Activated CD4-positive, alpha-beta T cell treated with anti-CD3 and anti-CD28 coated beads for 24 hours (primary cell): ENCODE measurements at places on chromosomes 13 and 19.

GRCh38 chr19:48965806-48966540, 864 bp downstream of the FTL start:
- DNase-seq: peak; percentile 87

DNA sequence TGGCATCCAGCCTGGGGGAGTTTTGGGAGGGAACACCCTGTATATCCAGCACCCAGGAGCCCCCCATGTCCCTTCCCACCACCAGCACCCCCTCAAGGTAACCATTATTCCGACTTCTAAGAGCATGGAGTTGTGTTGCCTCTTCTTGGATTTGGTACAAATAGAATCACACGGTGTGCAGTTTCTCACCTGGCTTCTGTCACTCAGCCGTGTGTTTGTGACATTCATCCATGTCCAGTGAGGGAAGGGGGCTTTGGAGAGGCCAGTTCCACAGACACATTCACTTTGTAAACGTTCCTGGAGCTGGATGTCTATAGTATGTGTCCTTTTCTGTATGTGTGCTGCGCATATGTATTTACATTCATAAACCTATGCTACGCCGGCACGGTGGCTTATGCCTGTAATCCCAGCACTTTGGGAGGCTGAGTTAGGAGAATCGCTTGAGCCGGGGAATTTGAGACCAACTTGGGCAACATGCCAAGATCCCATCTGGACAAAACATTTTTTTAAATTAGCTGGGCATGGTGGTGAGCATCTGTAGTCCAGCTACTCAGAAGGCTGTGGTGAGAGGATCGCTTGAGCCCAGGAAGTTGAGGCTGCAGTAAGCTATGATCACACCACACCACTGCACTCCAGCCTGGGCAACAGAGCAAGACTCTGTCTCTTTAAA, 36.6 kb downstream of the MYH14 start:
- no peak for DNase-seq

- DNase-seq: no peak
Measured at GRCh38 chr13:46544208-46544607, 8.8 kb upstream of the LRCH1 start.

DNA sequence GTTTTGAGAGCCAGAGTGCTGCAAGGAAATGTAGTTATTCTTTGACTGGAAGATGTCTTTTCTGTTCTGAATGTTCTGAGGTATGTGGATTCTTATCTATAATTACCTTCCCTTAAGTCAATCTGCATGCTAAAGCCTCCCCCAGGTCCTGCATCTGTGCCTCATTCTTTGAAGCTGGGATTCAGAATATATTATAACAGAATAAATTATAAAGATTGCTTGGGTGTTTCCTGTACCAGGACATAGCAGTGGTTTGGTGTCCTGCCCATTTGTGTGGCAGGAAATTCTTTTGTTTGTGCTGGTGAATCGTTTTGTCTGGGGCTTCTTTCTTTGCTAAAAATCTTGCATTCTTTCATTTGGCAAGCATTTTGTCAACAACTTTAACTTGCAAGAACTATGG, 60.2 kb downstream of the ITGBL1 start:
- DNase-seq: no peak

DNA sequence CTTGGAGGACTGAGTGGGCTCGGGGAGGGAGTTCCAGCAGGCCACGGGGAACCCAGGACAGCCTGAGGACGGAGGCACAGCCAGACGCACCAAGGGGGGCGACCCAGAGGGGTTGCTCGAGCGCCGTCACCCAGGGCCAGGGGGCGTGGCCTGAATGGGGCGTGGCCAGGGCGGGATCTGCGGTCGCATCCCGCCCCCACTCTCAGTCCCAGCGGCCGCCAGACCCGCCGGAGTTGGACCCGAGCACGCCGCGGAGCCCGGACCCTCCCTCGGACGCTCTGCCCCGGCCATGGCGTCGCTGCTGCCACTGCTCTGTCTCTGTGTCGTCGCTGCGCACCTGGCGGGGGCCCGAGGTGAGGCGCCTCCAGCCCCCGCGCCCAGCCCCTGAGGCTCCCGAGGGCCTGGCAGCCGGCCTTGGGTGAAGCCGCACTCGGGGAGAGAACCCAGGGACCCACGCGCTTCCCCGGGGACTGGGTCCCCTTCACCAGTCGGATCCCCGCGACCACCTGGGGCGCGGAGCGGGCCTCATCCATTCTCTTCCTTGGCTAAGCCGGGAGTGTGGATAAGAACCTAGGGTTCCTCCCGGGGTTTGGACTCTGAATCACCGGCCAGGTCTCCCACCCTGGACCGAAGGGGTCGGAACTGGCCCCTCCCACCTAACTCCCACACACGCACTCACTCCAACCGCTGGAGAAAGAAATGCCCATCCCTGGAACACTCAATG, at the start of gene CILP2:
TSS of gene CILP2 (plus strand) at position 205 of the 724 bp plus-strand sequence. CDS start at position 290, 85 bp downstream.
- no peak for DNase-seq

DNA sequence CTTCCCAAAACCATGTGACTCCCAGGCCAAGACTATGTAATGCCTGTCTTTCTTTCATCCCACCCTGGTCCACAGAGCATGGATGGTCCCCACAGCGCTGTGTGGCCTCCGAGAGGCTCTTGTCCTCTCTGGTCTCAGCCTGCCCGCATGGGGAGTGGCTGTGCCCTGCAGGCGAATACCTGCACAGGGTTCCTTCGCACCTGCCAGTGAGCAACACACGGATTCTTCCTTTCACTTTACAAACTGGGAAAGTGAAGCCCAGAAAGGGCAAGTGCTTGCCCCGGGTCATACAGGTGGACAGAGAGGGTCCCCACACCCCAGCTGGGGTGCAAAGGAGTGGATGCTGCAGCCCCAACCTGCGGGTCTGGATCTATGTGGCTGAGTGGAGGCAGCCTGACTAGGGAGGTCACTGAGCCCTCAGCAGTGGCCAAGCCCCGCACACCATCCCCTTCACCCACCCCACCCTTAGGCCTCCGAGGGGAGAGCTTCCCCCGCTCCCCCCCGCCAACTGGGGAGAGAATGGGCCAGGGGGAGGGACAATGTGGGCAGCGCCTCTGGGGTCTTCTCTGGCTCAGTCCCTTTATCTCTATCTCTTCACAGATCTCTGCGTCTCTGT, 747 bp upstream of the MARK4 start:
- no peak for DNase-seq

GRCh38 chr13:73997964-73998363, 136.2 kb downstream of the KLF12 start:
- no peak for DNase-seq

DNA sequence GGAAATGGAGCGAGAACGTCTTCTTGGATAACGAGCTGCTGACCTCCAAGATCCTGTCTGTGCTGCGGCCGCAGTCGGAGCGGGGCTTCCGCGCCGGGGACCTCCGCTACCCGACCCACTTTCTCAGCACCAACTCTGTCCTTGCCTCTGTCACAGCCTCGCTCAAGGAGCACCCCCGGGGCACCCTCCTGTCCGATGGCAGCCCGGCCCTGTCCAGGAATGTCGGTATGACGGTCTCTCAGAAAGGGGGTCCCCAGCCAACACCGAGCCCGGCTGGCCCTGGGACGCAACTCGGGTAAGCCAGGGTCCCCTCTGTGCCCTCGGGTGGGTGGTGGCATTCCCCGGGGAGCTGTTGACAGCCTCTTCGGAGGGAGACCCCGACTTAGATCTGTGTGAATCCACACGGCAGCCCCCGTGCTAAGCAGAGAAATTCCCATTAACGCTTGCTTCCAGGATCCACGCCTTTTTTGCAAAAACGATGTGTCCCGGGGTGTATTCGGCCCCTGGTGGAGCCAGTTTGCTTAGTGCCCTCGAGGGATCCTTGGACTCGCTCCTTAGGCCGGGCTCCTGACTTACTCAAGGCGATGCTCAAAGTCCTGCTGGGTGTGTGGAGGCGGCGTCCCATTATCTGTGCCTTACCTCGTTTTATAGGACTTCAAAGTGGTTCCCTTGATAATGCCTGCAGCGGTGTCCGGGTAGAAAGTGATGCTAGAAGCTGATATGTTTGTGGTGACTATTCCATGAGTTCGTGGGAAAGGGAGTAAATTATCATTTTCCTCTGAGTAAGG, 48.5 kb downstream of the PEX11G start:
- no peak for DNase-seq

- DNase-seq: no peak
Measured at GRCh38 chr19:20271215-20271926, 104.4 kb downstream of the ZNF486 start.

- DNase-seq: no peak
Measured at GRCh38 chr19:43779147-43779819, 1.5 kb downstream of the KCNN4 start.

DNA sequence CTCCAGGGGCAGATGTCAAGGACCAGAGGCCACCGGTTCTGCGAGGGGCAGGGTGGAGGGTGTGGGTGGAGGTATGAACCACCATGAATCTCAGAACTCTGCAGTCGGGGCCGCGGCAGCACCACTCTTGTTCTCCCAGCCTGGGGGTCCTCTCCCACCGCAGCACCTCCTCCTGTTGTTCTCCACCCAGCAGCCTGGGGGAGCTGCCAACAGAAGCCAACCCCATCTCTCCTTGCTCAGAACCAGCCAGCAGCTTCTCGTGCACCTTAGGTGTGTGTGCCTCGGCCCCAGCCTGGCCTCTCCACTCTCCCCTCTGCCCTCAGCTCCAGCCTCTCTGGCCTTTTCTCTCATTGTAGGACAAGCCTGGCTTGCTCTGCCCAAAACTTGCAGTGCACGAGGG, 31.9 kb upstream of the CCNE1 start:
- no peak for DNase-seq

- no peak for DNase-seq
Measured at GRCh38 chr13:37816276-37816675, 53.3 kb downstream of the TRPC4 start.

DNA sequence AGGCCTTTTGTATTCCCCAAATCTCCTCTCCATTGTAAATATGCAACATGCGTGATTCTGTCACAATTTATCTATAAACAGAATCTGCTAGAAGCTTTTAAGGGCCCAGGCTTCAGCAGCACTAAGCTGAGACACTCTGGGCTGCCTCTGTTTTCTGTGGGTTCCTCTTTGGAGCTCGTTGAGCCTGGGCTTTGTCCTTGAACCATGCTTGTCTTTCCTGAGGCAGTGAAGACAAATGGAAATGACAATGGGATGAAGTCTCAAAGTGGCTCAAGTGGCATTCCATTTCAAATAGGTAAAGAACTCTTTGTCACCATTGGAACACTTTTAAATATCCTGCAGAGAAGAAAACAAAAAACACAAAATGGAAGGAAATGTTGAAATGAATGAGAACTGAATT, 40.3 kb downstream of the RASL11A start:
- DNase-seq: no peak

GRCh38 chr13:44693156-44693764, 117.1 kb upstream of the TSC22D1 start:
- DNase-seq: no peak

GRCh38 chr19:48405850-48406249, 12.4 kb downstream of the GRIN2D start:
- no peak for DNase-seq

- DNase-seq: no peak
Measured at GRCh38 chr13:20457670-20458069, 68.0 kb downstream of the CRYL1 start.

DNA sequence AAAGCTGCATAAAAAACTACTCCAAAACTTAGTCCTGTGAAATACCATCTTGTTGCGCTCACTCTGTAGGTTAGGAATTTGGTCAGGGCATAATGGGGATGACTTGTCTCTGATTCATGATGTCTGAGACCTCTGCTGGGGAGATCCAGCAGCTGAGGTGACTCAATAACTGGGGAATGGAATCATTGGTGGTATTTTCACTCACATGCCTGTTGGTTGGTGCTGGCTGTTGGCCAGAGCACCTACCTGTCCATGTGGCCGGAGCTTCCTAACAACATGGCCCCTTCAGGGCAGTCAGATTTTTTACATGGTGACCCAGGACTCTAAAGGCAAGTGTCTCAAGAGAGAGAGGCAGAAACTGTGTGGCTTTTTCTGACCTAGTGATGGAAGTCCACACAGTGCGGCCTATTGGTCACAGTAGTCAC, 7.4 kb upstream of the ESD start:
- no peak for DNase-seq

- no peak for DNase-seq
Measured at GRCh38 chr19:18839465-18840287, 7.9 kb downstream of the UPF1 start.
